ENCODE measurements at places on chromosomes 1 and 21. TPM values are rescaled to one million over a fixed set of nuclear protein-coding genes. Genes with fewer than 3 reads are reported as not detected.

The OR6N1 gene
- total RNA-seq = not detected

The ALG6 gene
- total RNA-seq = 24.1 TPM

The TCHHL1 gene
- not detected for total RNA-seq

The TTC39A gene
- total RNA-seq = 11.6 TPM

The LIN28A gene
- total RNA-seq = 868 TPM

The CCDC185 gene
- total RNA-seq = not detected

The PACC1 gene
- total RNA-seq = 41.3 TPM

The RHEX gene
- not detected for total RNA-seq

The ZNF670 gene
- 16.4 TPM for total RNA-seq

The THEM5 gene
- not detected for total RNA-seq

The SRSF11 gene
- total RNA-seq = 160 TPM

The UTS2 gene
- 0.35 TPM for total RNA-seq

The TAL1 gene
- total RNA-seq = 0.70 TPM

The DNAJC11 gene
- total RNA-seq = 75.8 TPM

The AGL gene
- total RNA-seq = 10.9 TPM

The PCSK9 gene
- total RNA-seq = 171 TPM

The AKR7A3 gene
- total RNA-seq = 1.8 TPM
